ENCODE measurements at places on chromosomes 2 and 18. TPM values are rescaled to one million over a fixed set of nuclear protein-coding genes. Genes with fewer than 3 reads are reported as not detected.

Gene TMEFF2
- total RNA-seq: 72.6 TPM

Gene ASXL3
- total RNA-seq: under 0.01 TPM

Gene AAK1
- 36.4 TPM for total RNA-seq

Gene MATN3
- total RNA-seq: 8.2 TPM

Gene MROH2A
- total RNA-seq: not detected
